ENCODE measurements at places on chromosomes 13 and 19. TPM values are rescaled to one million over a fixed set of nuclear protein-coding genes. Genes with fewer than 3 reads are reported as not detected.

RAVER1 gene
- 5.8 TPM for total RNA-seq

XAB2 gene
- 18.3 TPM for total RNA-seq

COX6B2 gene
- total RNA-seq: not detected

COX6B1 gene
- 177 TPM for total RNA-seq

COMP gene
- total RNA-seq: 162 TPM

SPINT2 gene
- 113 TPM for total RNA-seq

ZNF600 gene
- total RNA-seq: 35.2 TPM

ZNF729 gene
- 10.6 TPM for total RNA-seq

GRCh38 chr19:1501200-1501595, 10.2 kb downstream of the REEP6 start:
- no peak for DNase-seq

DNA sequence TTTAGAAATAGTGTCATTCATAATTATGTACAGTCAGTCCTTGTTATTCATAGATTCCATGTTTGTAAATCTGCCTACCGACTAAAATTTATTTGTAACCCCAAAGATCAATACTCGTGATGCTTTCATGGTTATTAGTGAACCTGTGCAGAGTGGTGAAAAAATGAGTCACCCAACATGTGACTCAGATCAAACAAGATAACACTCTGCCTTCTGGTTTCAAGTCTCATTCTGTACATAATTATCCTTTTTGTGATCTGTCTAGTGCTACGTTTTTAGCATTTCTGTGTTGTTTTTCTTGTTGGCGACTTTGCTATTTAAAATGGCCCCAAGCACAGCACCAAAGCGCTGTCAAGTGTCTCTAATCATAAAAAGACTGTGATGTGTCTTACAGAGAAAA, 274.7 kb downstream of the SUCLA2 start:
- DNase-seq: no peak

DNA sequence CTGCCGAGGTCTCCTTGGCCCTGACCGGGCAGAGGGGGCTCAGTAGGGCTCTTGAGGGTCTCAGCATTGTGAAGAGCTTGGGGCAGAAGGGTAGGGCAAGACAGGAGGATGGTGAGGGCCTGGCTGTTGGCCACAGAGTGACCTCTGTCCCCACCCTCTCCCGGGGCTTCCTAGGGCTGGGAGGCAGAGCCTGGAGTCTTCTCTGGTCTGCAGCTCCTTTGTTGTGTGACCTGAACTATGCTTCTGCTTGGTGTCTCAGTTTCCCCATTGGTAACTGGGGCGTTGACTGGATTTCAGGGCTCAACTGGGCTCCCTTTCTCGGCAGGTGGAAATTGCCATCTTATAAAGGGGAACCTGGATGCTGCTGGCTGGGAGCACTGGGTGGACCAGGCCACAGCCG, 30.1 kb upstream of the PEPD start:
- no peak for DNase-seq

DNA sequence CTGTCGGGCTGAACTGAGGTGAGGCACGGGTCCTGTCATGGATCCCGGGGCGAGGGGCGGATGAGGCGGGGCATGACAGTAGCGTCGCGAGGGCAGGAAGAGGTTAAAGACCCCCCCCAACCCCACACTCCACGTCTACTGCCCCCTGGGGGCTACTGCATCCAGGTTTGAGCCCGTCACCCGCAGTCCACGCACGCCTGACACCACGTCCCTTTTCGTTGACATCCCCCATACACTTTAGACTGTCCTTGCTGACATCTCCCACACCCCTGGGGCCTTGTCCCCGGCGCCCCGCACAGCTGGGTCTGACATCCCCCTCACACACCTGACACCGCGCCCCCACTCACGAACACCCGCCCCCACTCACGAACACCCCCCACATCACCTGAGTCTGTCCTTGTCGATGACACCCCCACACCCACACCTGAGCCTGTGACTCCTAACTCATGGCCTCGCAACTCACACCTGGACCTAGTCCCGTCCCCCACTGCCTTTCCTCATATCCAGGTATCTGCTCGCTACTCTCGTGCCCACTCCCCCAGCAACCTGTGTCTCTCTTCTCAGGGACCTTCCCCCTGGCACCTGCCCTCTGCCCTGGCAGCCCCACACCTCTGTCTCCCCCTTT, 416 bp downstream of the SLC25A42 start:
- no peak for DNase-seq

DNA sequence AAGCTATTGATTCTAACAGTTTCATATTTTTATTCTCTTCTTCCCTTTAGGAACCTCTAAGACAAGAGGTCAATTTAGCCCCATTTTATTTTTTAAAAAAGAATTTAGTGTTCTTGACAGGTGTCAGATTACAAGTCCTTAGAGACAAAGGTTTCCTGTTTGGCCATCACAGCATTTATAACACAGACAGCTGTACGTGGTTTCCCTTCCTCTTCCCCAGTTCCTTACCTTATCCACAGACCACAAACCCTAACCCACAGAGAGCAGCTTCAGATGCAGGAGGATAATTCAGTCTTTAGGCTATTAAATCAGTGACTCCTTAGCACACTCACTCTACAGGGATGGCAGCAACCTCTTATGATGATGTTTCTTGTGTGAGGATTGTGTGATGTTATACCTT, 1210.1 kb downstream of the DIAPH3 start:
- no peak for DNase-seq

DNA sequence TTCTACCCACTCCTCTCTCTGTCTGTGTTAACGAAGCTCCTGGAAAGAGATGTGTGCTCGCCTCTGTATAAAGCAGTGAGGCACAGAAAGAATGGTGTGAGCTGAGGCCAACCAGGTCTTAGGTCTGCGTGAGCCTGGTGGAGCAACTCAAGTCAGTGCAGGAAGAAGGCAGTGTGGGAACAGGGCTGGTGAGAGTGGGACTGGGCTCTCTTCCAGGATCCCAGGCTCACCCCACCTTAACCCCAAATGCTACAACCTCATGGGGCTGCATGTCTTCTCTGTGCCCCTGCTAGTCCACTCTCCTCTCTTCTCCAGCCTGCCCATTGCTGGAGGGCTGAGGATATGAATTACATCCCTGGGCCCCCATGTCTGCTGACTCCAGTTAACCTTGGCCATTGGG, 127.4 kb downstream of the DCT start:
- DNase-seq: peak; percentile 29

DNA sequence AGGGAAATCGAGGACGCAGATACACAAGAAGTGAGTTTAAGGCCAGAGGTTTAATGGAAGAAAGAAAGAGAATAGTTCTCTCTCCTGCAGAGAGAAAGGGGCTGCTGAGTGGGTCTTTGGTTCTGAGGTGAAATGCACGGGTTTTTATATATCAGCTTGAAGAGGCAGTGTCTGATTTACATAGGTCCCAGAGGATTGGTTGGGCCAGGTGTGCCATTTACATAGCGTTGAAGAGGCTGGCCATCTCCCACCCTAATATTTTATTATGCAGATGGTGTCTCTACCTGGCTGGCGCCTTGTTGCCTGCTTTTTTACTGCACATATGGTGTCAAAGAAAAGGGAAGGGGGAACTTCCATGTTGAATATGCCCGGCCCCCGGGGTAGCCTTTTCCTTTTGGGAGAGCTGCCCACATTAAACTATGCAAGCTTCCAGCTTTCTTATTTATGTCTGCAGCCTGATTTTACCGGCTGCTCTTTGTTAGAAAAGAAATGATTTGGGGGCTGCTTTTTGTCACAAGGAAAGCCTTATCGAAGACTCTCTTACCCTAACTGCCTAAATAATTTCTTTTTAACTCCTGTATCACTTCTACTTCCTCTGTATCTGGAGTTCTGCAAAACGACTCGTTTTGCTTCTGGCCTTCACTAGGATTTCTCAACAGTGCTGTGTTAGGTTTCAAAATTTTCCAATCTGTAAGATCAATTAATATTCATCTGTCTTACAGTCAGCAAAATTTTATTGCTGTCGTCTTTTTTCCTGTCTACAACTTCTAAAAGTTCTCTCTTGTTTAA, 268.5 kb downstream of the B3GLCT start:
- DNase-seq: no peak

- DNase-seq: no peak
Measured at GRCh38 chr19:30311911-30312310, 60.3 kb upstream of the ZNF536 start.

GRCh38 chr19:15075806-15076205, 6.2 kb upstream of the OR1I1 start:
- DNase-seq: no peak

Data from umbilical cord (tissue), 2 donors.